ENCODE measurements at places on chromosomes 5 and 9. TPM values are rescaled to one million over a fixed set of nuclear protein-coding genes. Genes with fewer than 3 reads are reported as not detected.
A peak's percentile ranks its signal among the peaks of the same experiment; 100 is the strongest.

- no peak for DNase-seq
Measured at GRCh38 chr5:138459311-138459933, 5.9 kb upstream of the EGR1 start.

GRCh38 chr9:35756275-35757225 is 2.5 kb upstream of the MSMP start:
- peak; percentile 48 for DNase-seq

The NTRK2 gene
- total RNA-seq = 7.7 TPM

- DNase-seq = no peak
Measured at GRCh38 chr5:14396066-14396465, 185.5 kb upstream of the OTULINL start.

Data from umbilical cord (tissue), 2 donors.